ENCODE measurements at places on chromosomes 6 and 20.
A peak's percentile ranks its signal among the peaks of the same experiment; 100 is the strongest.

DNA sequence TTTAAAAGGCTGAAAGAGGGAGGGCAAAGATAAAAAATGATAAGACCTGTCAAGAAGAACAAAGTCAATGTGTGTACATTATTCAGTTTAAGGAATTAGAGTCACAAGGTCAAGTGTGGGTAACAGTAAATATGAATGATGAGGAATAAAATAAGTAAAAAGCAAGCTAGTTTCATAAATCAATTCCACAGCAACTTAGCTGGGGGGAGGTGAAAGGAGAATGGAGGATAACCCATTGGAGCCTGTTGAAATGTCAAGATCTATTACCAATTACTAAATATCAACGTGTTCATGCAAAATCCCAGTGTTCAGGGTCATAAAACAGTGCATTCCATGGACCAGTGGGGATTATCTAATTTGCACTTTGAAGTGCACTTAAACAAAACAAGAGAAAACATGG lies 242.9 kb downstream of the TBX18 start:
- no peak for DNase-seq

DNA sequence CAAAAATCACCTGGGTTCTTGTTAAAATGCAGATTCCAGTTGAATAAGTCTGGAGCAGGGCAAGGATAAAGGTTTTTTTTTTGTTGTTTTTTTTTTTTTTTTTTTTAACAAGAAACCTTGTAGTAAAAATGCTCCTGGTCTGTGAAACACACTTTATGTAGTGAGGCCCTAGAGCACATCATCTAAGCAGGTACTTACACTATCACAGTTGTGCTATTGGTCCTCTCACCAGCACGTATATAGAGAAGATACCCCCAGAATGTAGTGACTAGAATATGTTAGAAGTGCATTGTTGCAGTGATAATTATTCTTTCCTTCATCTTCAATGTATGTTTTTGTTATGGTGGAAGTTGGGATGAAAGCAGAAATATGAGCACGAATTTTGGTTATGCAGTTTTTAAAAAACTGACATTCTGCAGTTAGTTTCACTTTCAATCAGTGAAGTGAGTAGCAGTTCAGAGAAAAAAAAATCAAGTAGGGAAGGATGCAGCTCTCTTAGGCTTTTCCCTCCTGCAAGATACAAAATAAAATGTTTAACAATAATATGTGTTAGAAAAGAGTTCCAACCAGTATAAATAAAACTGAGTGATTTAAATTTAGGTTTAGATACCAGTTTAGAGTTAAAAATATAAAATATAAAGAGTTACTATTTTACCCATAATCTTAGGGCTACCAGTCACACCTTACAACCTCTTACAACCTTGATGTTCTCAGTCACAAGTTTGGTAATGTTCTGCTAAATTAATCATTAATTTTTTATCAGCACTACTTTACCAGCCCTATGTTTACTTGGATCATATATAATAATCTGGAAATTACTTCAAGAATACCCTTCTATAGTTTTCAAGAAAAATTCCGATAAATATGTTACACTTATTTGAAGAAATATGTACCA lies 9.2 kb upstream of the DEFB113 start:
- no peak for DNase-seq

GRCh38 chr6:75204217-75204958 lies 1.5 kb downstream of the COL12A1 start:
- DNase-seq, result peak; percentile 82

GRCh38 chr20:46000262-46000996 lies 8.3 kb upstream of the MMP9 start:
- DNase-seq, result no peak

DNA sequence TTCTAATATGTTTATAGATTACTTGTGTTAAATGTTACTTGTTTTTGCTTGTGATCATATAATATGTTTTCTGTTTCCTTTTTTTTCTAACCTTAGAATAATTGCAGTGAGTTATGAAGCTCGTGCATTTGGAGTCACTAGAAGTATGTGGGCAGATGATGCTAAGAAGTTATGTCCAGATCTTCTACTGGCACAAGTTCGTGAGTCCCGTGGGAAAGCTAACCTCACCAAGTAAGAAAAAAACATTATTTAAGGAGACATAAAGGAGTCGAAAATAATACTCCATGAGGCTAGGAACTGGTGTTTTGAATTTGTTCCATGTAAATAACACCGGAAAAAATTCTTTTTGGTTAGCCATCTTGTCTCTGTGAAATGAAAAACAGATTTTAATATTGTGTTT lies 6.9 kb downstream of the POLH start:
- no peak for DNase-seq

DNA sequence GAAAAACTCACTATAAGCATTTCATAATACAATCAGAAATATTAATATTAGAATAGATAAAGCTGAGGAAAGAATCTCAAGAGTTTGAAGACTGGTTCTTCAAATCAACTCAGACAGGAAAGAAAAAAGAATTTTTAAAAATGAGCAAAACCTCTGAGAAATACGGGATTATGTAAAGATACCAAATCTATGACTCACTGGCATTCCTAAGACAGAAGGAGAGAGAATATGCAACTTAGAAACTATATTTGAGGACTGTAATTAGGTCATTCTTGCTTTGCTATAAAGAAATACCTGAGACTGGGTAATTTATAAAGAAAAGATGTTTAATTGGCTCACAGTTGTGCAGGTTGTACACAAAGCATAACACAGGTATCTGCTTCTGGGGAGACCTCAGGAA lies 665.1 kb downstream of the RNF144B start:
- no peak for DNase-seq

DNA sequence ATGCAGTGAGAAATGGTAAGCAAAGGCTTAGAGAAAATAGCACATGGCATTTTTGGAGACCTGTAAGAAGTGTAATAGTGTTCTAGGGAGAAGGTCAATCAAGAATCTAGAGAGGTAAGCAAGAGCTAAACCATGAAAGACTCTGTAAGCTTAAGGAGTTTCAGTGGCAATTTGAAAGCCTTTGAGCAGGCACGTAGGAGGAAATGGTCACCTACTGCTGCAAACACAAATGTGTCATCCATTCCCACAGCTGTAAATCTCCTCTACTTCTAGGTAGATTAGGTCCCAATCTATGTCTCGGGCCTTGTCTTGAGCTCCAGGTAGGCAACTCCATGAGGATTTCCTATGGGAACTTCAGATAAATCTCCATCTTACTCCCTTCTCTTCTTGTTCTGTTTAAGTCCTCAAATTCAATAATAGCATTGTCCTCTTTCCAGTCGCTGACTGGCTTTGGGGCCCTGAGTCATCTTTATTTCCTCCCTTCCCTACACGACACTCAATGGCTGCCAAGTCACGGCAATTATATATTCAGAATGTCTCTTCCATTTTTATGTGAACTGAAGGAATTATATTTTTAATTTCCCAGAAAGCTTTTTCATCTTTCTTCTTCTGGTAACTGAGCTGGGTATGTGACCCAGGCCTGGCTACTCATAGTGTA lies 24.2 kb upstream of the PAQR8 start:
- DNase-seq, result no peak

GRCh38 chr20:40849456-40849855 lies 160.4 kb upstream of the MAFB start:
- DNase-seq, result no peak

GRCh38 chr20:46438156-46438750 lies 31.8 kb upstream of the ELMO2 start:
- DNase-seq, result no peak

GRCh38 chr20:60104993-60105803 lies 147.0 kb downstream of the CDH26 start:
- no peak for DNase-seq

- DNase-seq, result no peak
Observed at GRCh38 chr6:54586251-54586650, 260.3 kb upstream of the FAM83B start.

DNA sequence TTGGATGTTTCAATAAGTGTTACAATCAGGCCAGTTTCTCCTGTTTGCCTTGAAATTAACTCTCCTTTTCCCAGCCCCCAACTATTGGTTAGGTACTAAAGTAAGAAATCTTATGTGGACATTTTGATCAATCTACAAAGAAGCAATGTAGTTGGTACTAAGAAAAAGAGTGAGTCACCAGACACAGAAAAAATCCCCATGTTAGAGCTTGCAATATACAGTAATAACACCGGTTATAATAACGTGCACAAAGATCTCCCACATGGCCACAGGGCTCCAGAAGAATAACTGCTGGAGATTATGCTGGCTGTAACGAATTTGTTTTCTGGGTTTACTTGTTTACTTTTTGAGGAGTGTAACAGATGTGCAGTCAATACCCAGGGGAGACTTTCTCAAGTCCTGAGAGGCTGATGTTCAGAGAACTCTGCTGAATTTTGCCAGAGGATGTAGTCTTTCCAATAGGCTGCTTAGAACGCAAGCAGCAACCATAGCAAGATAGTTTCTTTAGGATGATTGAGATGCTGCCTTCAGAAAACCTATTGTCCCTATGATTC lies 166.2 kb upstream of the SPACA1 start:
- no peak for DNase-seq

GRCh38 chr6:12203001-12203400 lies 87.2 kb upstream of the EDN1 start:
- DNase-seq, result peak; percentile 93

GRCh38 chr6:122894791-122895190 lies 101.2 kb upstream of the CLVS2 start:
- no peak for DNase-seq

DNA sequence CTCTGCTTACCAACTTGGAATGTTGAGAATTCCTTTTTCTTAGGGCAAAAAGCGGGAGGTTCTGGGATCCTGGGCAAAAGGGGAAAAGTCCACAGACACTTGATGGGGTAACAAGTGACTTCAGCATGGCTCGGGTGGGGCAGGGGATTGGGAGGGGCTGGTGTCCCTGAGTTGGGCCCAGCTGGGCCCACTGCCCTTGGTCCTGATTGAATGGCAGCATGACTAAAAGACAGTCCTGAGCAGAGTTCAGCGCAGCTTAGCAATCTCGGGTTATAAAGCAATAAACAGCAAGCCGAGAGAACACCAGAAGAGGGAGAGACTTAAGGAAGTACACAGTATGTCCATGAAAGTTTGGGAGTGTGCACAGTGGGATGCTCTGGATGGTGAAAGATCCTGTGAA lies 5.6 kb downstream of the PPP2R5D start:
- DNase-seq, result no peak

DNA sequence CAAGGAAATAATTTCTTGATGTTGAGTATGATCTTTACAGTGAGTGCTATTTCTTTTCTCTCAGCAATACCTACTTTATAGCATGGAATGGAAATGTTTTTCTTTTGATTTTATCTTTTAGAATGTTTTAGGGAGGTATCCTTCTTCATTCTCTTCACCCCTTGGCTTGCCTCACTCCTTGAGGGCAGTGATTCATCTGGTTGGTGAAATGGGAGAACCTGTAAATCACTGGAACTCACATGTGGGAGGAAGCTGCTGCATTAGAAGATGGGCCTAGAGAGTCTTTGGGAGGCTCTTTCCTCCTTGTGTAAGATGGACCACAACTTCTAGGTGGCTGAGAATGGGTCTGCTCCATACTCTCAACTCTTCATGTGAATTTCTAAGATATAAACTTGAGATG lies 244.8 kb upstream of the SYNCRIP start:
- DNase-seq, result no peak

DNA sequence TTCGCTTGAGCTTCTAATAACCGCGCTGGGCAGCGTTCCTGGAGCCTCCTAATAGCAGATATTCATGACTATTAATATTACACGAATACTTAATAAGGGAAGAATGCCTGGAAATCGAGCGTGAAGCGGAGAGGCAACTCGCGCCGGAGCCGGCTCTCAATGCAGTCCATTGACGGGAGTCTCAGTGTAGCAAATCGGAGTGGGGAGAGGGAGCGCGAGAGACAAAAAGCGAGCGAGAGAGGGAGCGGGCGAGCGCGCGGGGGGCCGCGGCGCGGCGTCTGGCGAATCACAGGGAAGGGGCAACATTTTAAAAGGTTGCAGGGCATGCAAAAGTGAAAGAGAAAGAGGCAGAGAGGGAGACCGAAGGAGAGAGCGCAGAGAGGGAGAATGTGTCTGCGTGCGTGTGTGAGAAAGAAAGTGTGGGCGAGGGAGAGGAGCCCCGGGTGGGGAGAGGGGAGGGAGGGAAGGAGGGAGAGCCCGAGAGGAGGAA lies 2.9 kb downstream of the TFAP2A start:
- no peak for DNase-seq

- DNase-seq, result no peak
Observed at GRCh38 chr6:89965441-89966227, 71.4 kb downstream of the GJA10 start.

- DNase-seq, result no peak
Observed at GRCh38 chr6:75024828-75025227, 181.0 kb downstream of the COL12A1 start.

DNA sequence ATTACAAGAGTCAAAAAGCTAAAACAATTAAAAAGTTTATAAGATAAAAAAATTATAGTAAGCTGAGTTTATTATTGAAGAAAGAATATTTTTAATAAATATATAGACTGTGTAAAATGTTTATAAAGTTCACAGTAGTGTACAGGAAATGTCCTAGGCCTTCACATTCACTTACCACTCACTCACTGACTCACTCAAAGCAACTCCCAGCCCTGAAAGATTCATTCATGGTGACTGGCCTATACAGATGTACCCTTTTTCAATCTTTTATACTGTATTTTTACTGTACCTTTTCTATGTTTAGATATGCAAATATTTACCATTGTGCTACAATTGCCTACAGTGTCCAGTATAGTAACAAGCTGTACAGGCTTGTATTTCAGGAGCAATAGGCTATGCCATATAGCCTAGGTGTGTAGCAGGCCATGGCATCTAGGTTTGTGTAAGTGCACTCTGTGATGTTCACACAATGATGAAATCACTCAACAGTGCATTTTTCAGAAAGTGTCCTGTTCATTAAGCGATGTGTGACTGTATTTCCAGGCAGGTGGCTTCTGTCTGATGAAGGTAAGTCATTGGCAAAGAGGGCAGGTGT lies 130.2 kb downstream of the BTBD3 start:
- DNase-seq, result no peak

GRCh38 chr20:32979201-32979998 lies 24.8 kb downstream of the SUN5 start:
- DNase-seq, result no peak

- no peak for DNase-seq
Observed at GRCh38 chr6:109389650-109390274, 7.5 kb upstream of the CD164 start.

Data from Caco-2 (cell line).